NCI-H446 treated with DMSO at 0.1 percent for 48 hours (cell line): ENCODE measurements at places on chromosomes 13 and 19.

GRCh38 chr13:87322386-87322785 is 348.8 kb upstream of the SLITRK5 start:
- no peak for DNase-seq

DNA sequence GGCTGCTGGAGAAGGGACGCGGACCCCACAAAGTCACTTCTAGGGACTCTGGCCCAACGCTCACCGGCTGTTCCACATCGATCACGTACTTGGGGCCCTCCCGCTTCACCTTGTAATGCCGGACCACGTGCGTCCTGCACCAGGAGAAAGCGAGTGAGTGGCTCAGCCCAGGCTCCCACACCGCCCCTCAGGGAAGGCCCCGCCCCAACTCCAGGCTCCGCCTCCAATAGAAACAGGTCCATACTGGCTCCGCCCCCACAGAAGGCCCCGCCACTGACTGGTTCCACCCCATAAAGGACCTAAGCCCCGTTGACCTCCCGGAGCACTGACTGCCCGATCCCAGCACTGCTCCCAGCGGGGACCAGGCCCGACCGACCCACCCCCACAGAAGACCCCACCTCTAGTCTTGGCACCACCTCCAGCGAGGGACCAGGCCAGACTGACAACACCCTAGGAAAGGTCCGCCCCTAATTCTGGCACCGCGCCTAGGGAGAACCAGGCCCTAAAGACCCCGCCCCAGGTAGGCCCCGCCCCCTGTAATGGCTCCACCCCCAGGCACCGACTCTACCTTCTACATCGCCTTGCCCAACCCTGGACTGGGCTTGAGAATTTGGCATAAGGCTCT is 11.3 kb downstream of the STAP2 start:
- no peak for DNase-seq

DNA sequence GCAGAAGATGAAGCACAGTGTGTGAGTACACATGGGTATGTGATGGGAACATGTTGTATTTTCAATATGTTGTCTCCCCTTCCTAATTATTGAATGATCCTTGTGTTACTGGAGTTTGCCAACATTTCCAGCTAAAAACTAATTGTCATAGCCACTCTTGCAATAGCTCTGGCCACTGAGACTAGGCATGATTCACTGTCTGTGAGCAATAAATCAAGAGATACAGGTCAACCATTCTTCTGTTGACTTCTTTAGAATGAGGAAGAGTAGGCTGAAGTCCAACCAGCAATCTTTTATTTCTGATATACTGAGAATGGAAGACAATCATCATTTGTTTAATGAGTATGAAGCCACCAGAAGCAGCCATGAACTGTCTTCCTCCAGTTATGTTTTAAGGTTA is 413.9 kb downstream of the SLITRK5 start:
- DNase-seq = no peak

DNA sequence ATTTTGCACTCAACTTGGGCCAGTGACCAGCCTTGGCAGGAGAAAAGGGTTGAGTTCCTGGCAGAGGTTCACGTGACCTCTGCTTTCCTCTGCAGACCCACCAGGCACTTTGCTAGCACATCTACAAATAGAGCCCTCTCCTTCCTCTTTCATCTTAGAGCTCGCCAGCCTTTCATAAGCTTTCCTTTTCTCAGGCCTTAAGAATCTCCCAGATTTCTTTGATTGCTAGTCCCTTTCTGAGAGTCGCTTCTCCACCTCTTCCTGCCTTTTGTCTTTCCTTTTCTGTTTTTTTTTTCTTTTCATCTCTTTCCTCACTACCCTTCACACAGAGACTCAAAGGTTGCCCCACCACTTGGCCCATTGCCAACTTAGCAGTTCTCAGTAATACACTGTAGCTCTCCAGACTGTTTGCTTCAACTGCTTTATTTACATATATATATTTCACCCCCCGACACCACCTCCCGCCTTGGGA is 375.7 kb upstream of the SPRY2 start:
- DNase-seq = no peak

- peak; percentile 78 for DNase-seq
Observed at GRCh38 chr13:27043013-27043412, 128.6 kb downstream of the USP12 start.

GRCh38 chr19:35013041-35013819 is 13.1 kb downstream of the GRAMD1A start:
- no peak for DNase-seq

DNA sequence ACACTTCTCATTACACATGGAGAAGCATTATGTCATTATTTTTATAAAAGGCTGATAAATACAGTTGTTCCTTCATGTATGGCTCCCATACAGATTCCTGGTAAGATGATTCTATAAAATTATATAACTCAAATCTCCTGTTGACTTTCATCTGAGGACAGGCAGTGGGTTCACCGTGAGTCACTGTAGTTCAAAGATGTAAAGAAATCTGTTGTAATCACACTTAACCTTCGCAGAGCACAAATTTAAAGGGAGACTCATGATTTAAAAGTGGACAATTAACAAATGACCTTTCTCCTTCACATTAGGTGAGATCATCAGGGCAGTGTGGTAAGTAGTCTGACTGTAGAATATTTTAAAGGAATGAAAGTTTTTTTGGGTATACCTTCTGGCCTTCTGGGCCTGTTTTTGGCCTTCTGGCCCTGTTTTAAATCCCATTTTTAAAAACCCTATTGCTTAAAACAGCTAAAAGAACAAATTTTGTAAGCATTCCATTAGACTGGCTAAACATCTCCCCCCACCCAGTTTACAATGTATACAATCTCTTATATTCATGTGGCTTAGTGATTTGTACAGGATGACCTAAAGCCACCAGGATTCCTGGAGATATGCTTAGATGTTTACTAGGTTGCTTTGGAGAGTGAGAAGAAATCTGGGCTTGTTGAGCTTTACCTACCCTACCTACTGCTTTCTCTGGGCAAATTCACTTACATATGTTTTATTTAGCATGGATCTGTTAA is 171.2 kb downstream of the ITGBL1 start:
- no peak for DNase-seq

DNA sequence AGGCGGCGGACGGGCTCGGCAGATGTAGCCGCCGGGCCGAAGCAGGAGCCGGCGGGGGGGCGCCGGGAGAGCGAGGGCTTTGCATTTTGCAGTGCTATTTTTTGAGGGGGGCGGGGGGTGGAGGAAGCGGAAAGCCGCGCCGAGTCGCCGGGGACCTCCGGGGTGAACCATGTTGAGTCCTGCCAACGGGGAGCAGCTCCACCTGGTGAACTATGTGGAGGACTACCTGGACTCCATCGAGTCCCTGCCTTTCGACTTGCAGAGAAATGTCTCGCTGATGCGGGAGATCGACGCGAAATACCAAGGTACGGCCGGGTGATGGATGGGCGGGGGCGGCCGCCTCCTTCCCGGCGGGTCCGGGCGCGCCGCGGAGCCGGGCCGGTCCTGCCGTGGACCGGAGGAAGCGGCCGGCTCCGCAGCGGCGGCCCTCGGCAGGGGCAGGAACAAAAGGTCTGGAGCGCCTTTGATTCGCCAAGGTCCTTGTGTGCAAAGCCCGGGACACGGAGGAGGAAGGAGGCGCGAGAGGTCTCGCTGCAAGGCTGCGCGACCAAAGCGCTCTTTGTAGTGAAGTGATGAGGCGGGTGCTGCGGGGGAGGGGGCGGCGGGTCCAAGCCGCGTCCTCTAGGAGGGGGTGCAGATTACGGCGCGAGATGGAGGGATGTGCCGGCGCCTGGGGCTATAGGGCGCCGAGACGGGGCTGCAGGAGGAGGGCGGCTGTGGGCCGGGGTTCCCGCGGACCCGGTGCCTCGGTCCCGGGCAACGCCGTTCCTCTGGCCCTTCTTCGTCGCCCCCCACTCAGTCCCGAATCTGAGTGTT is 689 bp downstream of the ING1 start:
- no peak for DNase-seq

DNA sequence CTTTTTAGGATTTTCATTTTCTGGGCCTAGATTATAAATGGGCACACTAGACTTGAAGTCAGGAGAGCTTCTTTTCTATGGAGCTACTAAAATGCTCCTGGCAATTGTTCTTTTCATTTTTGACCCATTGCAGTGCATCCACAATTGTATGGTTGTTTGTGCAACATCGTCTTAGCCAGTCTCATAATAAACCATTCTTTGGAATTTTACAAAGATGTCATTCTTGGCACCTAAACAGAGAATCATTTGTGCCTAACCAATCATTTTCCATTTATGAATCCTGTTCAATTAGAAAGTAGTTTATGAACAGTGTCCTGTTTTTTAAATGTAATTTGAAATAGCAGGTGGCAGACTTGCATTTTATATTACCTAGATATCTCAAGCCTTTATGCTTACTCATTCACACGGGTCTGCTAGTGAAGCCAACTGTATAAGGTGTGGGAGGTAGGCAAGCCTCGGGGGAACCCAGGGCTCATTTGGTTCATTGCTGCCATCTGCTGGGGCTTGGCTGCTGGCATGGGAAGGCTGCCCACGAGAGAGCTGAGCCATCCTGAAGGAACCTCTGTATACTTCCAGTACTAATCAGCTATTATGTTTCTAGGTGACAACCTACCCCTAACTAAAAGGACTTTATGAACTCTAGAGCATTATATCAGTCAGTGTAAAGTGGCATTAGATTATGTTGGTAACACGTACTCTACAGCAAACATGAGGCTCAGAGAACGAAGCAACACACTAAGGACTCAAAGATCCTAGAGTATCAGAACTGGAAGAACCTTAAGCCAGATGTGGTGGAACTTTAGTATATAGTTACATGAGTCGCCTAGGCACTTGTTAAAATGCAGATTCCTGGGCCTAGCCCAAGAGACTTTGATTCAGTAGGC is 60.0 kb downstream of the TPT1 start:
- peak; percentile 40 for DNase-seq

GRCh38 chr13:59374691-59375090 is 789.0 kb downstream of the DIAPH3 start:
- no peak for DNase-seq

DNA sequence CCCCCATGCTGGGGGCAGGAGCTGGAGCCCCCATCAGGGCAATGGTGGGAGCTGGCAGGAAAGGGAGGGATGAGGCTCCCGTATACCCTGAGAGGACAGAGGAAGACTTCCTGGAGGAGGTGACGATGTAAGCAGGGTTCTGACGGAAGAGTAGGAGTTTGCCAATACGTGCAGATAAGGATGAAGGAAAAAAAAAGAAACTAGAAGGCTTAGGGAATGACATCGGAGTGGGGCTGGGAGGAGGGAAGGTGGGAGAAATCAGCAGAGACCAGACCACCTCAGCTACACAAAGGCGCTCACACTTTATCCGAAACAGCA is 32.3 kb downstream of the ARHGEF18 start:
- no peak for DNase-seq

DNA sequence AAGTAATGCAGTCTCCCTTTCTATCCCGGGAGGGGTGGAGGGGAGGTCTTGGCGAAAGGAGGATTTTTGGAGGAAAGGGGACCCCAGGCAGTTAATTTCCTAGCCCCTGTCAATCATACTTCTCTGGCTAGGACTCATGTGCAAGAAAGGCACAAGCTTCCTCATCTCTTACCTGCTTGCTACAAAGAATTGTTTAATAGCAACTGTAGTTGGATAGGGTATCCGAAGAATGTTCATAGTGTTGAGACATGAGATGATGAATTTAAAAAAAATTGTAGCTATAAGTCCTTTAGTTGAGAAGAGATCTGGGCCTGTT is 525 bp downstream of the BORA start:
- no peak for DNase-seq

- no peak for DNase-seq
Observed at GRCh38 chr13:78393286-78394142, 209.8 kb downstream of the POU4F1 start.

DNA sequence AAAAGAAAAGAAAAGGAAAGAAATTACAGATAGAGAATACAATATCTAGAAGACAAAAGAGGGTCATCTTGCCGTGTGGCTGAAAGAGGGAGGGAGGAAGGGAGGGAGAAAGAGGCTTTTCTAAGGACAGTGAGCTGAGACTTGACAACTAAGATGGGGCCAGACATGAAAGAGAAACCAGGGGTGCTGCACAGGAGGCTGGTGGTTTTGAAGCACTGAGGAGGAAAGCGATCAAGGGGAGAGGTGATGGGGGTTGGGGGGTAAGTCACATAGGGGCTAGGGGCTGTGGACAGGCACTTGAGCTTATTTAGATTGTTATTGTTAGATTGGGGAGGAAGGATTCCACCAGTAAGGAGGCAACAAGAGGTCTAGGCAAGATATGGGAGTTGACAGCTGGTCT is 17.3 kb downstream of the PNPLA6 start:
- no peak for DNase-seq

- DNase-seq = no peak
Observed at GRCh38 chr19:14550201-14550754, 20.9 kb downstream of the TECR start.

DNA sequence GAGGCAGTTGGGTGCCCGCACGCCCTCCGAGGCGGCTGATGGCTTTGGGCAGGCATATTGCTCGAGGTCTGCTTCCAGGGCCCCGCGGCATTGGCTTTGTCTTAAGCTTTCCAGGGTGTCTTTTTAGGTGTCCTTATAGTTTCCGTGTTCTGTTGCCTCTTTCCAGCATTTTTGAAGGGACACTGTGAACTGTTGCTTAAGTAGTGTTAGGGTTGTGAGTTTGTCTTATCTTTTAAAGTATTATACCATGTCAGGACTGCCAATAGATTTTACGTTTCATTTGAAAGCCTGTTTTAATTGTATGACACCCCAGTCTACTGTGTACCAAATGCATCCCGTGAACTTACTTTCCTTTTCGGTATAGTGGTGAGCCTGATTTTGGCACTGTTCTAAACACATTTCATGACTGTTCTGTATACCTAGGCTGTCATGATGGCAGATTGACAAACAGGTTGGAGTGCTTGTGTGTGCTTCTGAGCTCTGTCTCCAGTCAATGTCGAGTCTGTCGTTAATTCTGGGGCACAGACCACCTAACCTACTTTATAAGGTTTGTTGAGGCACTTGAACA is 656 bp downstream of the PCCA start:
- DNase-seq = no peak

- DNase-seq = no peak
Observed at GRCh38 chr19:46639358-46640182, 3.6 kb upstream of the GNG8 start.

- no peak for DNase-seq
Observed at GRCh38 chr13:113657851-113658741, at the start of gene ATP4B. ATP4B (minus strand) TSS chr13:113658198; CDS start chr13:113658144, 54 bp downstream.
